ENCODE measurements at places on chromosomes 1 and 21. TPM values are rescaled to one million over a fixed set of nuclear protein-coding genes. Genes with fewer than 3 reads are reported as not detected.

Gene SPEN
- 122 TPM for total RNA-seq

Gene S100B
- total RNA-seq, result 9.4 TPM

Gene HJV
- total RNA-seq, result not detected

Gene DMBX1
- not detected for total RNA-seq

Gene PTGFR
- total RNA-seq, result 1.6 TPM

Gene CFAP107
- not detected for total RNA-seq

Gene EFNA4
- 0.63 TPM for total RNA-seq

Gene PPIAL4G
- total RNA-seq, result 2.2 TPM

Gene TTC39A
- 0.94 TPM for total RNA-seq

Gene GJB3
- total RNA-seq, result not detected

Gene NOS1AP
- 16.6 TPM for total RNA-seq

Gene GPR153
- 27.2 TPM for total RNA-seq

Gene EDARADD
- total RNA-seq, result 3.1 TPM

Gene ILDR2
- 30.4 TPM for total RNA-seq

Gene FMN2
- total RNA-seq, result 66.4 TPM

Gene DIO1
- total RNA-seq, result not detected

Gene CSMD2
- 145 TPM for total RNA-seq

Gene LCE3D
- total RNA-seq, result not detected

Gene S1PR1
- 16.0 TPM for total RNA-seq

Gene CELA2B
- total RNA-seq, result not detected

Gene CR1L
- not detected for total RNA-seq

Gene PTCH2
- total RNA-seq, result 2.5 TPM

Gene ADAMTSL4
- 0.31 TPM for total RNA-seq

Gene NPR1
- under 0.01 TPM for total RNA-seq

Gene TNNT2
- total RNA-seq, result not detected

Gene RNU1-1
- under 0.01 TPM for total RNA-seq

Gene C1QC
- 6.6 TPM for total RNA-seq

Gene KIF14
- total RNA-seq, result 3.8 TPM

Gene AVPR1B
- total RNA-seq, result not detected

Gene RPL5
- 1,092 TPM for total RNA-seq

Gene NR5A2
- total RNA-seq, result not detected

Gene PADI3
- total RNA-seq, result not detected

Gene SAMD13
- total RNA-seq, result 3.1 TPM

Gene RPS6KA1
- total RNA-seq, result 3.4 TPM

Gene GPR37L1
- 0.63 TPM for total RNA-seq

Gene S100PBP
- 81.7 TPM for total RNA-seq

Gene IVL
- total RNA-seq, result not detected

Gene OR2G6
- not detected for total RNA-seq

Gene SERTAD4
- total RNA-seq, result 5.6 TPM

Gene CFAP57
- 1.3 TPM for total RNA-seq

Gene LINGO4
- not detected for total RNA-seq

Gene FLG2
- total RNA-seq, result not detected

Gene TNN
- total RNA-seq, result 0.31 TPM

Gene SPRR1A
- not detected for total RNA-seq

Gene PCSK9
- 3.8 TPM for total RNA-seq

Gene KRTAP7-1
- not detected for total RNA-seq

Gene CLIC6
- total RNA-seq, result not detected

Gene ASAP3
- total RNA-seq, result 9.7 TPM

Gene LCE1A
- not detected for total RNA-seq

Gene SPATA46
- not detected for total RNA-seq

Gene TMIGD3
- 1.3 TPM for total RNA-seq

Gene GRHL3
- total RNA-seq, result not detected

Gene ACTN2
- total RNA-seq, result 138 TPM

Gene TFAP2E
- 0.31 TPM for total RNA-seq

Gene LPAR3
- total RNA-seq, result not detected

Gene UAP1
- 38.5 TPM for total RNA-seq

Gene SPRR2E
- not detected for total RNA-seq

Gene ARHGAP29
- total RNA-seq, result 15.7 TPM
